ENCODE measurements at places on chromosomes 3 and 15.

- DNase-seq = no peak
Observed at GRCh38 chr15:62896969-62897486, 145.5 kb upstream of the TPM1 start.

- no peak for DNase-seq
Observed at GRCh38 chr15:22866079-22866478, 27.6 kb downstream of the NIPA2 start.

DNA sequence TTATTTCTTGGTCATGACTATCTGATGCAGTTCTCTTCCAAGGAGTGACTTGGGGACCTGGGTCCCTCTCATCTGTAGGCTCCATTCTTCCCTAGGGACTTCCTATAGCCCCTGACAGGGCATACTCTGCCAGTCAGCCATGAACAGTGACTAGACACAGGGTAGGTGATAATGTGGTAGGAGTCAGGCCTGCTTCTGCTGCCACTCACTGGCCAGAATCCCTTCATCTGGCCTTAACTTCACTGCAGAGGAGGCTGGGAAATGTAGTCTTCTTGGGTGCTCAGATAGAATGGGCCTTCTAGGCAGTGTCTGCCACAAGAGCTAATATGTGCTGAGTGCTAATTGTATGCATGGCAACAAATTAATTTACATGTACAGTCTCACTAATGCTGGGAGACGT, 84.5 kb downstream of the CACNA2D3 start:
- no peak for DNase-seq

- DNase-seq = no peak
Observed at GRCh38 chr3:24351779-24352469, 142.7 kb downstream of the THRB start.

DNA sequence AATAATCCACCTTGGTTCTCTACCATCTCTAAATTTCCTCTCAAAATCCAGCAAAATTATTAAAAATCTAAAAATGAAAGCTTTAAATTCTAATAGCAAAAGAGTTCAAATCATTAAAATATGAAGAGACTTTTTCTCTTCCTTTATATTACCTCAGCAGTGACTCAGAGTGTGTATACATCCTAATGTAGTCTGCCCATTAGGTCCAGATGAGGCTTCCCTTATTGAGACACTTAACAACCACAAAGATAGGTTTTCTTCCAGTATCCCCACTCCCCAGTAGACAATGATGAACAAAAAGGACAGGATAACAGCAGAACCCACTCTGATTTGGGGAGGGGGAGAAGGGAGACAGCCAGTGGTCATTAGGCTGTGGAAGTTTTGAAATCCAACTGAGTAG, 61.5 kb upstream of the DCBLD2 start:
- DNase-seq = no peak

DNA sequence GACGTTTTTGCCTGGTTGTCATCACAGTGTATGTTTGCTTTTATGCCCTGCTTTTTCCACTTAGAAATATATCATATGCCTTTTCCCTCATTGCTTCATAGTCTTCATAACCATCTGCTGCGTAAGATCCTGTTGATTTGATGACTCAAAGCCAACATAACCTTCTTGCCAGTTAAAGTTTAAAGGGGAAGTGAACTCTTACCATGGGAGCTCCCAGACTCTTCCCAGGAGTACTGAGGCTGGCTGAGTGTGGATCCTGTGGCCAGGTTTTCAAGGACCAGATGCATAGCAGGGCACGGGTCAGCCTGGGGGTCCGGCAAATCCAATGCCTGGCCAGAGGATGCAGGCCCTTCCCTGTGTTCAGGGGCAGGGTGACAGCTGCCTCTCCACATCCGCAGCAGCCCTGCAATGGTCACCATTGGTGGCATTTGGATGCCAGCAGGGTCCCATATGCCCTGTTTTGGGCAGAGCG, 42.0 kb upstream of the SACM1L start:
- DNase-seq = no peak

DNA sequence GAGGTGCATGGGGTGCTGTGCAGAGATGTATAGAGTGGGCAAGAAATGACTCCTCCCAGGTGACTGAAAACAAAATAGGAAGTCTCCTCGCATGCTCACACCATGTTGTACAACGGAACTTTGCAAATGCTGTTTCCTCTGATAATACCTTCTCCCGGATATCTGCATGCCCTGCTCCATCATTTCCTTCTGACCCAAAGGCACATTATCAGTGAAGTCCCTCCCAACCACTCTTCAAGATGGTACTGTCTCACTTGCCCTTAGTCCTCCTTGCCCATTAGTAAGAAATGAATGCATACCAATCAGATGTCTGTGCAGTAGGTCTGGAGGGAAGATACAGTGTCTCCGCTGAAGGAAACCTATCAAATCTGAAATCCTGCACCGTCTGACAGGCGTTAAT, 12.0 kb downstream of the TMED3 start:
- no peak for DNase-seq

- DNase-seq = no peak
Observed at GRCh38 chr3:189937302-189938127, 183.2 kb downstream of the P3H2 start.

GRCh38 chr3:105827959-105828358, 40.9 kb downstream of the CBLB start:
- no peak for DNase-seq

- DNase-seq = no peak
Observed at GRCh38 chr15:51576911-51577500, 45.6 kb downstream of the DMXL2 start.
